ENCODE measurements at places on chromosomes 4 and X. TPM values are rescaled to one million over a fixed set of nuclear protein-coding genes. Genes with fewer than 3 reads are reported as not detected.

The CNGA1 gene
- not detected for total RNA-seq

The HTRA3 gene
- 131 TPM for total RNA-seq

The LAS1L gene
- 12.4 TPM for total RNA-seq

The OTC gene
- total RNA-seq = not detected

The TCEAL5 gene
- not detected for total RNA-seq

The CT45A1 gene
- not detected for total RNA-seq

The ENPEP gene
- 4.1 TPM for total RNA-seq

The FAM184B gene
- total RNA-seq = not detected

The FMR1NB gene
- not detected for total RNA-seq

The TGIF2LX gene
- total RNA-seq = not detected

The FAAH2 gene
- 0.24 TPM for total RNA-seq

The ARMCX1 gene
- 29.6 TPM for total RNA-seq

The ETDA gene
- not detected for total RNA-seq
